ENCODE measurements at places on chromosomes 4 and X.

- no peak for DNase-seq
Observed at GRCh38 chrX:53449632-53450031, 15.5 kb upstream of the HSD17B10 start.

- DNase-seq = no peak
Observed at GRCh38 chr4:71132486-71132885, 139.0 kb downstream of the DCK start.

GRCh38 chr4:33080275-33080674, 2360.1 kb downstream of the PCDH7 start:
- no peak for DNase-seq

DNA sequence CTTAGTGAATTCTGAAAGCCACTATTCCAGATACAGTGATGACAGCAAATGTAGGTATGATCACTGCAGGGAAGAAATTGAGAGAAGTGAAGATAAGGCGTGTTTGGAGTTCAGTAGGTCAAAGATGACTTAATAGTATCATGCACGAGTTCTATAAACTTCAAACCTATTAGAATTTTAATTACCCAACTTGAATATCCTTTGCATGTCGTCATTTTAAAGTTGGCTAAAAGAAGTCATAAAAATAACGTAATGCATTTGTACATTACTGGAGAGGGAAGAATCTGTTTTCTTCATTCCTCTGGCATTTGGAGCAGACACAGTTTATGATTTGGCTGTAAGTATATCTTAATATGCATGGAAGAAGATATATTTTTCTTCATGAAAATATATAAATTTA, 68.6 kb upstream of the MXRA5 start:
- no peak for DNase-seq

DNA sequence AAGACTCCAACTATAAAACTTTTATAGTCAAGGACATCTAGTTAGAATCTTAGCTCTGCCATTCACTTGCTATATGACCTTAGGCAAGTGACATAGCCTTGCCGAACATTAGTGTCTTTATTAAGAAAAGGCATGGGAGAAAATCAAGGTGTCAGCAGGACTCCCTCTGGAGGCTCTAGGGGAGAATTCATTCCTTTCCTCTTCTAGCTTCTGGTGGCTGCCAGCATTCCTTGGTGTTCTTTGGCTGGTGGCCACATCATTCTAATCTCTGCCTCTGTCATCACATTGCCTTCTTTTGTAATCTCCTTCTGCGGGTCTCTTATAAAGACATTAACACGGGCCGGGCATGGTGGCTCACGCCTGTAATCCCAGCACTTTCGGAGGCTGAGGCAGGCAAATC, 99.8 kb downstream of the PPP1R2C start:
- no peak for DNase-seq

GRCh38 chr4:159098482-159099127, 4.3 kb upstream of the RAPGEF2 start:
- DNase-seq = no peak
